ENCODE measurements at places on chromosomes 12 and 14.

- no peak overlapping the region for H3K4me3 ChIP-seq
- no peak for DNase-seq
- no peaks in the 10 kb centered on the region for H3K36me3 ChIP-seq
Observed at GRCh38 chr14:104240434-104241157, 102.2 kb downstream of the KIF26A start.

DNA sequence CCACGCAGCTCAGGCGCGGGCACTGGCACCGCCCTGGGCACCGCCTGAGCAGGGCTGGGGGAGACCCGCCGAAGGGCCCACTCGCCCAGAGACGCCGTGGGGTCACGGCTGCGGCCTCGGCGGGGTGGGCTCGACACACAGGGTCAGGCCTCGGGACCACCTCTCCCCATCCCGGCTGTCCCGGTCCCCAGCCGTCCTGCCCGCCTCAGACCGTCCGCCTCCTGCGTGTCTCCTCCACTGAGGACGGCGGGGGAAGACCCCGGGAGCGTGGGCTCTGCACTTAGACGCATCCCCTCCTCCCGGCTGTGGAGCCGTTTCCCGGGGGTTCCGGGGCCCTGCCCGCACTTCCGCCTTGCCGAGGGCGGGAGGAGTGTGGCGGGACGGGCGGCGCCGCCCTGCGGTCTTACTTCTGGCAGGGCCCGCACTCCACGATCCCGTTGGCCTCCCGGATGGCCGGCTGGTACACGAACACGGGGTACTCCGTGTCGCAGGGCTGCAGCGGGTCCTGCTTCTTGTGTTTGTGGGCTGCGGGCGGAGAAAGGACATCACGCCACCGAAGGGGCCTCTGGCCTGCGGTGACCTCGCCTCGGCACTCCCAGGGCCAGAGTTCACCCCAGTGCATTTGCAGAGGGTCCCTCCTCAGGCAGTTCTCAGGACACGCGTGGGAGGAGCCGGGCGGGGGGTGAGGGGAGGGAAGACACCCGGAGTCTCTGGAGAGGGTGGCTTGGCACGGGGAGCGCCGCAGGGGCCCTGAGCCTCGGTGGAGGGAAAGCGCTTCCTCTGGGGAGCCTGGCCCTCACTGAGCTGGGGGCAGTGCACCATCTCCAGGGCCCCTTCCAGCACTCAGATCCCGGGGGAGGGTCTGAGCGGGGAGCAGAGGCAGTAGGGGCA, 23.1 kb upstream of the LRTM2 start:
- peak overlapping the region; percentile 70 for H3K4me3 ChIP-seq
- H3K27me3 ChIP-seq: no peaks in the 10 kb centered on the region
- H3K4me1 ChIP-seq: peaks cover 22% of the 10 kb centered on the region
- H3K36me3 ChIP-seq: no peaks in the 10 kb centered on the region
- H3K27ac ChIP-seq: peak overlapping the region; percentile 63
- no peak for DNase-seq

- H3K27me3 ChIP-seq: no peaks in the 10 kb centered on the region
- H3K36me3 ChIP-seq: no peaks in the 10 kb centered on the region
- DNase-seq: no peak
- peaks cover 6% of the 10 kb centered on the region for H3K4me1 ChIP-seq
Observed at GRCh38 chr14:91420686-91421085, 3.1 kb upstream of the CCDC88C start.

DNA sequence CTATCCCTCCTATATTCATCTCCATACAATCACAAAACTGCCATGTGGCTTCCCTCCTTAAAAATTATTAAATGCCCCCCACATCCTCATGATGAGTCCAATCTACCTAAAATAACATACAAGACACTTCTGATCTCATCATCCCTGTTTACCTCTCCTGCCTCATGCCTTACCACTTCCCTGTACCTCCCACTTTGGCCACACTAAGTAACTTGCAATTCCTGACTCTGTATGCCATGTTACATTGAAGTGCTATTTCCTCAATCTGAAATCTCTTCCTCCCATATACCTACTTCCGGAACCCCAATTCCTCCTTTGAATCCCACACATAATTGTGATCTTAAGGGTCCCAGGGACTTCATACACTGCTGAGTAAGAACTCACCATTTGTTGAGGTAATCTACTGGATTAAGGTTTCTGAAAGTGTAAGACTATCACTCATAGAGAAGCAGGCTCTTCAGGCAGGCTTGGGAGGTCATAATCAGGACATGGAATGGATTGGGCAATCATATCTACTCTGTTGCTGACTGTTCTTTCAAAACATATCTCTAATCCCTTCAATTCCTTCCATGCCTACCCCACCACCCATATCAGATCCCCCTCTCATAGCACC, 117.6 kb upstream of the PLEKHG7 start:
- no peak for DNase-seq
- H3K27ac ChIP-seq: no peak overlapping the region
- no peaks in the 10 kb centered on the region for H3K27me3 ChIP-seq
- no peaks in the 10 kb centered on the region for H3K36me3 ChIP-seq
- no peak overlapping the region for H3K4me3 ChIP-seq

All from thoracic aorta (tissue), 2 donors.